Mesangial cell (primary cell): ENCODE measurements at places on chromosomes 13 and 19. TPM values are rescaled to one million over a fixed set of nuclear protein-coding genes. Genes with fewer than 3 reads are reported as not detected.

Gene GAPDHS
- total RNA-seq = not detected in 2 replicates

Gene VMAC
- 2.6 and 8.7 TPM in 2 replicates for total RNA-seq

Gene MEX3D
- 72.6 and 109 TPM in 2 replicates for total RNA-seq

Gene GPR4
- not detected in 2 replicates for total RNA-seq

Gene ZNF581
- 23.1 and 60.6 TPM in 2 replicates for total RNA-seq

Gene SIGLEC8
- not detected in 2 replicates for total RNA-seq

Gene LHFPL6
- total RNA-seq = 10.1 and 20.5 TPM in 2 replicates

Gene ZNF813
- total RNA-seq = 1.8 and 1.9 TPM in 2 replicates

Gene PRR20D
- total RNA-seq = not detected in 2 replicates

Gene CSNK1G2
- 94.3 and 97.7 TPM in 2 replicates for total RNA-seq

Gene STK24
- 86.0 and 94.7 TPM in 2 replicates for total RNA-seq

Gene OLFM4
- total RNA-seq = not detected in 2 replicates

Gene KISS1R
- total RNA-seq = 0.13 TPM in 1 of 2 replicates, not detected in the other

Gene FBXO46
- total RNA-seq = 11.9 and 15.3 TPM in 2 replicates

Gene POLD1
- total RNA-seq = 31.4 and 100 TPM in 2 replicates

Gene LMTK3
- total RNA-seq = 0.16 and 1.4 TPM in 2 replicates

Gene FXYD1
- 0.89 TPM in 1 of 2 replicates, not detected in the other for total RNA-seq

Gene SSC5D
- 0.81 and 34.0 TPM in 2 replicates for total RNA-seq

Gene ZNF790
- total RNA-seq = 0.81 and 2.3 TPM in 2 replicates

Gene TMEM190
- 1.8 TPM in 1 of 2 replicates, not detected in the other for total RNA-seq

Gene SULT2A1
- not detected in 2 replicates for total RNA-seq

Gene LHB
- 0.49 and 0.76 TPM in 2 replicates for total RNA-seq

Gene PLPPR3
- total RNA-seq = 1.5 and 4.7 TPM in 2 replicates

Gene ZNF675
- total RNA-seq = 2.7 and 5.5 TPM in 2 replicates

Gene CGB1
- total RNA-seq = 3.7 TPM in 1 of 2 replicates, not detected in the other

Gene PODNL1
- 0.49 and 25.6 TPM in 2 replicates for total RNA-seq

Gene TLE6
- 0.49 and 0.51 TPM in 2 replicates for total RNA-seq

Gene DZIP1
- 22.7 and 33.5 TPM in 2 replicates for total RNA-seq

Gene ZNF677
- 4.6 and 9.9 TPM in 2 replicates for total RNA-seq

Gene TMEM221
- total RNA-seq = 0.13 TPM in 1 of 2 replicates, not detected in the other

Gene LGALS14
- total RNA-seq = not detected in 2 replicates

Gene SHISA2
- 88.2 and 119 TPM in 2 replicates for total RNA-seq

Gene PRR20A
- total RNA-seq = not detected in 2 replicates

Gene ZNF135
- total RNA-seq = 1.1 and 5.5 TPM in 2 replicates

Gene GJA3
- 0.49 and 0.51 TPM in 2 replicates for total RNA-seq

Gene TICAM1
- total RNA-seq = 7.7 and 9.1 TPM in 2 replicates

Gene UBAC2
- total RNA-seq = 43.8 and 81.1 TPM in 2 replicates

Gene FUT1
- 0.98 and 2.2 TPM in 2 replicates for total RNA-seq

Gene OR7A17
- not detected in 2 replicates for total RNA-seq

Gene LRRC4B
- total RNA-seq = 0.25 and 0.33 TPM in 2 replicates

Gene ZNF575
- 0.16 and 0.76 TPM in 2 replicates for total RNA-seq

Gene SRRM5
- total RNA-seq = 0.16 and 0.25 TPM in 2 replicates

Gene TNFSF9
- total RNA-seq = 20.9 and 28.5 TPM in 2 replicates

Gene ZNF415
- total RNA-seq = 0.98 and 2.2 TPM in 2 replicates

Gene DPF1
- 0.63 and 2.9 TPM in 2 replicates for total RNA-seq

Gene CYP4F22
- not detected in 2 replicates for total RNA-seq

Gene CLEC17A
- not detected in 2 replicates for total RNA-seq

Gene ANGPTL8
- total RNA-seq = not detected in 2 replicates

Gene CD22
- 1.1 TPM in 1 of 2 replicates, not detected in the other for total RNA-seq

Gene SH2D3A
- 8.5 and 11.2 TPM in 2 replicates for total RNA-seq

Gene SPC24
- total RNA-seq = 7.4 and 71.4 TPM in 2 replicates

Gene RPS19
- 2,150 and 2,952 TPM in 2 replicates for total RNA-seq

Gene NLRP12
- total RNA-seq = not detected in 2 replicates

Gene ENOX1
- 0.33 and 1.3 TPM in 2 replicates for total RNA-seq

Gene TNNT1
- total RNA-seq = 0.65 and 5.2 TPM in 2 replicates

Gene EXOC3L2
- 0.13 TPM in 1 of 2 replicates, not detected in the other for total RNA-seq

Gene SELENOV
- total RNA-seq = 0.81 TPM in 1 of 2 replicates, not detected in the other

Gene RNF113B
- total RNA-seq = not detected in 2 replicates

Gene CRX
- not detected in 2 replicates for total RNA-seq

Gene SBK2
- total RNA-seq = 2.4 and 7.9 TPM in 2 replicates
